Stimulated activated CD4-positive, alpha-beta T cell treated with anti-CD3 and anti-CD28 coated beads, Interleukin-12 subunit alpha, Interleukin-12 subunit beta, amount 100 ng/mL, for 48 hours (primary cell): ENCODE measurements at places on chromosomes 11 and 22.

- no peak for DNase-seq
Measured at GRCh38 chr11:44452827-44453572, 112.5 kb upstream of the CD82 start.

DNA sequence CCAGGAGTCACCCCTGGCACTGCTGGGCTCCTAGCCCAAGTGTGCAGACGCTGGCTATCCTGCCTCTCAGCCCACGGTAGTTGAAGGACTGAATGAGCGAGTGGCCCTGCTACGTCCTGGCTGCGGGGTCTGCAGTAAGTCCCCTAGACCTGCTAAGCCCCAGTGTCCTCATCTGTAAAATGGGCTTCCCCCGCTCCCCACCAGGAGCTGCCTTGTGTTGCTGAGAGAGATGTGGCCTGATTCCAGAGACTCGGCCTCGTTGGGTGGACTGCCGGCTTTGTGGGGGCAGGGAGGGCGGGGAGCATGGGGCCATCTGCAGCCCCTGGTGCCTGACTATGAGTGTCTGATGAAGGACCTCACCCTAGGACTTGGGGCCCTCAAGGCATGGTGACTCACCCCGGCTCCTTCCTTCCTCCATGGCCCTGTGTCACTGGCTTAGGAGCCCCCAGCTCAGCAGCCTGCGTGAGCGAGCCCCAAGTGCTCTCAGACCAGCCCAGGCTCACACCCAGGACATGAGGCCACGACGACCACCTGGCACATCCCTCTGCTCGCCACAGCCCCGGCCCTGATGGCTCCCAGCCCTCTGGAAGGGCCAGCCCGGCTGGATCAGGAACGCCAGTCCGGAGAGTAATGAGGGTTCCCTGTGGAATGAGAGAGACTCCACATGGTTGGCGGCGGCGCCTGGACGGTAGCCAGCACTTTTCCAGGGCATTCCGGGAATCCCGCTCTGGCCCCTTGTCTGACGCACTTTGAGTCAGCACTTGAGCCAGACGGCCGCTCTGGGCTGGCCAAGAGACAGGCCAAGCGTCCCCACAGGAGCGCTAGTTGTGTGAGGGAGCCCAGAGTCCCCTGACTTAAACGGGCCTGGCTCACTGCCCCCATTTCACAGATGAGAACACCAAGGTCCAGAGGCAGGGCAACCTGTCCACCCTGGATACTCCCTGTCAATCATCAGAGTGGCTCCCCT is 50.5 kb upstream of the SHISAL1 start:
- DNase-seq: no peak

GRCh38 chr11:109991835-109992234 is 101.4 kb upstream of the ZC3H12C start:
- no peak for DNase-seq

DNA sequence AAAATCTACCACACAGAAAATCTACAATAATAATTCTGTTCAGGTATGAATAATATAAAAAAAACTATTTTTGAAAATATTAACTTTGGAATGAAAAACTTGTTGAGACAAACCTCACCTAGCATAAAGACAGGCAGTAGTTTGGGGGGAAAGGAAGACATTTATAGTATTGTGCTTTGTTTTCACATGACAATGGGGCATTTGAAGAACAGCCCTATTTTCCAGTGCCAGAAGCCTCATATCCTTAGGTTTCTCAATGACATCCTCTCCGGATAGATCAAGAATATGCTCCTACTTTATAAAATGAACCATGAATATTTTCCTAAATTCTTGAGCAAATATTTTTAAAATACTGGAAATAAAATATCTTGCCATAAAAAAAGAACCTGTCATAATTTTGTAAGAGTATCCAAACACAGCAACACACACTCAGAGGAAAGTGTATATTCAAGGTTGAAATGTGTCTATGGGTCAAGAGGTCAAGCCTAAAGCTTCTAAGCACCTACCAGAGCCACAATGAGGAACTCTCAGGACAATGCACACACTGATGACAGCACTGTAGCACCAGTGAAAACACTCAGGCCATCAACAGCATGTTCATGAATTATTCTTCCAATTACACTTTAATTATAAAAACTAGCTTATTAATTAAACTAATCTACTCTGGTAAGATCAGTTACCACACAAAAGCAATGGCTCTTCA is 68.7 kb downstream of the MRTFA start:
- DNase-seq: no peak

- no peak for DNase-seq
Measured at GRCh38 chr22:23213581-23214334, 33.4 kb downstream of the BCR start.

- no peak for DNase-seq
Measured at GRCh38 chr11:45802531-45803317, 2.2 kb upstream of the SLC35C1 start.

- DNase-seq: no peak
Measured at GRCh38 chr11:20388096-20389055, 860 bp downstream of the PRMT3 start.

DNA sequence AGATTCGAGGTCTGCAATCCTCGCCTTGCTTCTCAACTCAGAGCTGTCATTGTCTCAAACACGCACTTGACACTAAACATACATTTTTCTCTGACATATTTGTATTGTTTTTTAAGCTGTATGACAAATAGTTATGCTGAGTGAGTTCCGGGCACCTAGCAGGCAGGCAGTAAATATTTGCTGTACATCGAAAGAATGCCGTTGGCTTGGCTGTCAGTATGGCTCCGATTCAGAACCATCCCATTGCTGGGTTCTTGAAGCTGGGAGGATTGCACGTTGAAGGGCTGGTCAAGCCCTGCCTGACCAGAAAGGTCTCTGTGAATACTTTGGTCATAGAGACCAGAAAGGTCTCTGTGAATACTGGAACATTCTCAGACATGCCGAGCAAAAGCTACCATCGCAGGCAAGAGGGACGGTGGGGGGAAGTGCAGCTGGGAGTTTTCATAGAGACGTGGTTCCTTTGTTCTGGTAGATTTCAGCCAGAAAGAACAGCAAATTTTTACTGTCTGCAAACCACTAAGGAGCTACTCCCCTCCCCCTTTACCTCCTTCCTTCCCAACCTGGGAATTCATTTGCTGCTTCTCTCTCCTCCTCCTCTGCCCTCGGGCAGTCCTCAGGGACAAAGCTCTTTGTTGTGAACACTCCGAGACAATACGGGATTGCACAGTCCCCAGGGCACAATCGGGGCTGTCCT is 202.2 kb upstream of the SORL1-AS1 start:
- DNase-seq: no peak

DNA sequence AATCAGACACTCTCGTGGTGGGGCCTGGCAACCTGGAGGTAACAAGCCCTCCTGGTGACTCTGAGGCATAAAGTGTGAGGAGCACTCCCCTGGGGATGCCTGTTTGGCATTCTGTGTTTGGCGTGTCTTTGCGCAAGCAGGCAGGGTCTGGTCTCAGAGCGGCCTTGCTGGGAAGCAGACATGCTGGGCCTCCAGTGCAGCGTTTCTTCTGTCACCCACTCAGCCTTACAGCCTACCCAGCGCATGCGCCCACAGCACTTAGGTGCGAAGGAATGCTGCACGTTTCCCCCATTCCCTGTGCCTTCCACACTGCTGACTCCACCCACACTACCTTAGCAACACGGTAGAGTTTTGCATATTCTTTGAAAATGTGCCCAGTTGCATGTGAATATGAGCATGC is 7.4 kb upstream of the CXCR5 start:
- no peak for DNase-seq

DNA sequence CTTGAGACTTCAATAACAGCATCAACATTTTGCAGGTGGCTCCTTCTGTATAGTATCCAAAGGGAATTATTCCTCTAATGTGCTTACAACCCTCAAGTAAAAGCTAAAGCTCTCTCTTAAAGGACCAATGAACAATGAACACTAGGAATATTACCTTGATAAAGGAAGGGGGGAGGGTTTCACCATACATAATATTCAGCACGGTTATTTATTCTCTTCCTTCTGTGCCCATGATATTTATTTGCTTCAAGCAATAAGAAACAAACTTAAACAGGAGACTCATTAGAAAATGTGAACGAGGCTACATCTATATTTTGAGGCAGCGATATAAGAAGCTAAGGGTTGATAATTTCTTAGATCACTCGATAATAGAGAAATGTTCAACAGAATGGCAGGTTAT is 21.2 kb downstream of the BLID start:
- DNase-seq: no peak

DNA sequence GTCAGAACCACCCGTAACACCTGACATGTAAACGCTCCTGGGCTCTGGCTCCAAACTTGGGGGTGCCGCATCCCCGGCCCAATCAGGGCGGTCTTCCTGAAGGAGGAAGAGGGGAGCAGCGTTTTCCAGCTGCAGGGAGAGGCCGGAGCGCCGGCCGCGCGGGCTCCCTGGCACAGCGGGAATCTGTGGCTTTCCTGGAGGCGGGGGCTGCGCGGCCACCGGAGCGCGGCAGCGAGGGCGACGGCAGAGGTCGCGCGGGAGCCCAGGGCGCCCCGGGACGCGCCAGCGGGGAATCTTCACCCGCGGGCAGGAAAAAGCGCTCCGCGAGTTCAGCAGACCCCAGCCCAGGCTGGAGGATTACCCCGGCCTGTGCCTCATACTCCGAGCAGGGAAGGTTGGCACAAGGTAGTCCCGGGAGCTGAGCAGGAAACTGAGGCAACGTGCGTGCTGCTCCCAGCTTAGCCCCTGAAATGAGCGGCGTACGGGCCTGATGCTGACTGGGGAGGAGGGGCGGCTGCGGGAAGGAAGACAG is 600 bp upstream of the ESAM start:
- DNase-seq: no peak

DNA sequence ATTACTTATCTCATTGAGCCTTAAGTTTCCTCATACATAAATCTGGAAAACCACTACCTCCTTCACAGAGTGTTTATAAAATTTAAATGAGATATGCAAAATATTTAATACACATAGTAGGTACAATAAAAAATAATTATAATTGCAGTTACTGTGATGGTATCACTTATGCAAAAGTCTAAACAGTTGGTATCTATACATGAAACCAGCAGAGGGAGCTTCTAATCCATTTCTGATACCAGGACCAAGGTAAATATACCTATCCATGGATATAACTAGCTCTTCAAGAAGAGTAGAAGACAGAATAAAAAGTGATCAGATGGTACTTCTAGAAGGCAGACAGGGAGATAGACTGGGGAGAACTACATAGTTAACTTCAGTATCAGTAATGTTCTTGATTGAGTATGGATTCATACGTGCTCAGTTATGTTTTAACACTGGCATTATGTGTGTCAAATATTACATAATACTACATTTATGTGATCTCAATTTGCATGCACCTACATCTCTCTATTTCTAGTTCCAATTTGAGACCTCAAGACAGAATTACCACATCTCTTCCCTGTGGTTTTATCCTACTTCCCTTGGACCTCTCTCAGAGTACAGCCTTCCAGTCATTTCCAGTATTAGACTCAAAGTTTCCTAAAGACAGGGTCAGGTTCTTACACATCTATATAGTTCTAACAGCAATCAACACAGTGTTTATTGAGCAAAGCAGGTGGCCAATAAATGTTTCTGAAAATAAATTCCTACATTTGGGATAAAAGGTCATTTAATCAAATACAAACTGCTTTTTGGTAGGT is 13.7 kb upstream of the TSG101 start:
- peak; percentile 6 for DNase-seq

- no peak for DNase-seq
Measured at GRCh38 chr11:35377262-35377661, 42.1 kb downstream of the SLC1A2 start.

DNA sequence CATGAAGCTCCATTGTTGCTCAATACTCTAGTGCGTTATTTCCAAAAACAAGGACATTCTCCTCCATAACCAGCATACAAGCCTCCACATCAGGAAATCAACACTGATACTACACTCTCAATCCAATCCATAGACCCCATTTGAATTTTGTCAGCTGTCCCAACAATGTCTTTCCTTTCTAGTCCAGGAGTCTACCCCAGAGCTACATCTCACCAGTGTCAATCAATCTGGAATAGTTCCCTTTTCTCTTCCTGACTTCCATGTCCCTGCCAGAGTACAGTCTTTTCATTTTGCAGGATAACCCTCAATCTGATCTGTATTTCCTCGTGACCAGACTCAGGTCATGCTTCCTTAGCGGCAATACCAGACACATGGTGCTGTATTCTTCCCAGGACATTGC is 43.0 kb downstream of the TCF20 start:
- no peak for DNase-seq

DNA sequence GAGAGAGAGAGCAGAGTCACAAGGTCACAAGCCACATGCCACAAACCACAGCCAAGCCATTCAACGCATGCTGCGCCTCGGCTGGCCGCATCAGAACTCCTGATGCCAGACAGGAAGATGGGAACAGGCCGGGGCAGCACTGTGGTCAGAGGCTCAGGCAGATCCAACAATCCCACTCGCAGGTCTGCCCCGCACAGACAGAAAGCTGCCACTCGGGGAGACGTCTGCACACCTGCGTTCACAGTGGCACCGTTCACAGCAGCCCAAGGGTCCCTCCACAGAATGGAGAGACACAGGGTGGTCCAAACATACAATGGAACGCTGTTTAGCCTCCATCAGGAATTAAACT is 408.8 kb downstream of the CTTN start:
- DNase-seq: no peak

- DNase-seq: no peak
Measured at GRCh38 chr22:19106886-19107729, 15.1 kb downstream of the DGCR2 start.
